PC-3 (cell line): ENCODE measurements at places on chromosomes 7 and 10. TPM values are rescaled to one million over a fixed set of nuclear protein-coding genes. Genes with fewer than 3 reads are reported as not detected.

Gene TDRD1
- total RNA-seq = not detected in 2 replicates

Gene LIPM
- not detected in 2 replicates for total RNA-seq

Gene ABCB1
- not detected in 2 replicates for total RNA-seq

Gene MOGAT3
- total RNA-seq = not detected in 2 replicates

Gene RBM20
- total RNA-seq = 0.40 and 1.3 TPM in 2 replicates

Gene VIM
- 469 and 506 TPM in 2 replicates for total RNA-seq

Gene ITIH5
- not detected in 2 replicates for total RNA-seq

Gene CABCOCO1
- total RNA-seq = not detected in 2 replicates

Gene CRCP
- total RNA-seq = 36.4 and 41.6 TPM in 2 replicates

Gene GOLGA7B
- total RNA-seq = 0.26 and 0.29 TPM in 2 replicates

Gene SPDYE5
- 0.18 TPM in 1 of 2 replicates, not detected in the other for total RNA-seq

Gene LIPK
- not detected in 2 replicates for total RNA-seq

Gene CDNF
- 1.2 TPM in 1 of 2 replicates, not detected in the other for total RNA-seq

Gene IQUB
- total RNA-seq = 0.04 and 0.06 TPM in 2 replicates

Gene OR13A1
- total RNA-seq = 0.04 TPM in 1 of 2 replicates, not detected in the other

Gene SFXN3
- total RNA-seq = 46.7 and 63.7 TPM in 2 replicates

Gene ELN
- total RNA-seq = 0.07 TPM in 1 of 2 replicates, not detected in the other

Gene CUEDC2
- total RNA-seq = 50.6 and 51.4 TPM in 2 replicates

Gene TYSND1
- total RNA-seq = 78.2 and 87.3 TPM in 2 replicates

Gene LIPN
- not detected in 2 replicates for total RNA-seq

Gene AEBP1
- total RNA-seq = not detected in 2 replicates

Gene PNLIP
- total RNA-seq = not detected in 2 replicates

Gene SPDYE2
- not detected in 2 replicates for total RNA-seq

Gene ANKRD7
- not detected in 2 replicates for total RNA-seq

Gene SPDYE16
- not detected in 2 replicates for total RNA-seq

Gene IFIT3
- 5.0 and 7.1 TPM in 2 replicates for total RNA-seq

Gene GDF2
- total RNA-seq = not detected in 2 replicates

Gene PLXNA4
- 1.2 TPM in 2 replicates for total RNA-seq

Gene SRRM3
- total RNA-seq = 0.66 and 3.2 TPM in 2 replicates

Gene SNCG
- 0.86 and 2.7 TPM in 2 replicates for total RNA-seq

Gene NUTM2B
- 0.84 and 1.4 TPM in 2 replicates for total RNA-seq

Gene ADGRA1
- total RNA-seq = not detected in 2 replicates

Gene BBS9
- 5.7 and 13.0 TPM in 2 replicates for total RNA-seq
